ENCODE measurements at places on chromosomes 1 and 21.

GRCh38 chr1:10267319-10267718, 56.9 kb downstream of the KIF1B start:
- no peak for DNase-seq

DNA sequence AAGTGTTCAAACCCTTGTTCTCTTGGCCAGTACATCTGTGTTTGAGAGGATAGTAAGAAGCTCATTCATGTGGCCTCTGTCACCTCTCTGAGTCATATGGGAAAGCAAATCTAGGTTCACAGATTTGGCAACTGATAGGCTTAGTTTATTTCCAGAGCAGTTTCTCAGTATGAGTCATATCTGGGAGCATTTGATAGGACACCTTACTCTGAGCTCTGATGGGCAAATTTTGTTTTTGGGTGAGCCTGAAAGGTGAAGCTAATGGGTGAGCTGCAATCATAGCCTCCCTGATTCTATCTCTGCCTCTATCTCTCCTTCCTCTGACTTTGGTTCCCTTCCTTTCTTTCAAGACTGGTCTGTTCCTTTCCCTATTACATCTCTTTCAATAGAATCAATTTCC, 134.4 kb downstream of the S1PR1 start:
- DNase-seq, result no peak

GRCh38 chr1:228213917-228214808, 6.3 kb downstream of the OBSCN start:
- DNase-seq, result no peak

- no peak for DNase-seq
These were observed 79.2 kb upstream of the RALGPS2 start for GRCh38 chr1:178645808-178646200.

DNA sequence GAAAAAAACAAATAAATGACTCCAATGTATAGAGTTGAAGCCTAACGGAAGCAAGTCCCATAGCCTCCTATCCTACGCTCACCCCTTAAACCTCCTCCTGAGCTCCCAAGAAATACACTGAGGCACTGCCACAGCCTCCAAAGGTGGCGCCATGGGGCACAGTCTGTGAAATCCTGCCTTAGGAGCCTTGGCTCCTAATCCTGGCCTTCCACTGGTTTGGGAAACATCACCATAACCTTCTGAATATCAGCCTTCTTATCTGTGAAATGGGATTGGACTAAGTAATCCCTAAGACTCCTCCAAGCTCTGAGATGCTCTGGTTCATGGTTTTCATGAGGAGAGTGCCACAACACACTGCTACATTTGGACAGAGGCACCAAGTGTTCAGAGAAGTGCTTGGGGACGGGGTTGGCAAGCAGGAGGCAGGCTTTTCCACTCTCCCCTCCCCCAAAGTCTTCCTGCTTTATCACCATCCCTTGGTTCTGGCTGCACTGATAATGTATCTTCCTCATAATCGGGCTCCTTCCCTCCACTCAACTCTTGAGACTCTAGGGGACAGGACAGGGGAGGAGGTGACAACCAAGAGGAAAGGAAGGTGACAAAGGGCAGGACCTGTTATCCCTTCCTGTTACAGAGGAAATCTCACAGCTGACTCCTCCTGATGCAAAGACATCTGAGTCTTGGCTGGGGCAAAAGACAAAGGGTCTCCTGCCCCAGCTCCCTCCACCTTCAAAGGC, 2.7 kb downstream of the SLAMF7 start:
- no peak for DNase-seq

GRCh38 chr21:44601596-44602462, 1.4 kb downstream of the KRTAP10-7 start:
- DNase-seq, result no peak

GRCh38 chr1:234125283-234125682, 220.8 kb downstream of the SLC35F3 start:
- DNase-seq, result no peak

DNA sequence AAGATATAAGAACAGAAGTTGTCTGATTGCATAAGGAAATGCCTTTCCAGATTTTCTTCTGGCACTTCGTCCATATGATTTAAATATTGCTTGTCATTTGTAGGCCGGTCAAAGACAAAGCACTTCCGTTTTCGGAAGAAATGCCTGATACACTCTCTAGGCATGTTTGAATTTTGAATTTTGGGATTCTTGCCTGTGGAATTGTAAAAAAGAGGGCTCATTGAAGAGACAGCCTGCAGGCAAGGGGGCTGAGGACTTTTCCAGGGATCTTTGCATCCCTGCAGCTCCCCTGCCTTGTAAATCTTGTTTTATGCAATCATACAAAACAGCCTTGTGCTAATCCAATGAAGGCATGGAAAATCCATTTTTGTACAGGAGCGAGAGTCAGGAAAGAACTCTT, 7.4 kb downstream of the GBP4 start:
- no peak for DNase-seq

- no peak for DNase-seq
These were observed 22.4 kb downstream of the DEGS1 start for GRCh38 chr1:224205438-224205840.

GRCh38 chr1:29963946-29964345, 727.6 kb downstream of the PTPRU start:
- DNase-seq, result no peak

- DNase-seq, result no peak
These were observed 6.2 kb upstream of the ERO1B start for GRCh38 chr1:236287757-236288619.

DNA sequence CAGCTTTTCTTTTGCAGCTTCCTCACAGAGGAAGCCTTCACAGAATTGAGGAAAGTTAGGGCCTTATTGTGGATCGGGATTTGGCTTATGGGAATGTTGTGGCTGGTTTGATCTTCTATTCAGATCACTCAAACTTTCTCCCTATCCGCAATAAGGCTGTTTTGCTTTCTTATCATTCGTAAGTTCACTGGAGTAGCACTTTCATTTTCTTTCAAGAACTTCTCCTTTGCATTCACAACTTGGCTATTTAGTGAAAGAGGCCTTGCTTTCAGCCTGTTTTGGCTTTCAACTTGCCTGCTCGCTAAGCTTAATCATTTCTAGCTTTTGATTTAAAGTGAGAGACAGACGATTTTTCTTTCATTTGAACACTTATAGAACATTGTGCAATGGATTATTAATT, 181.9 kb upstream of the B3GALT2 start:
- DNase-seq, result no peak

DNA sequence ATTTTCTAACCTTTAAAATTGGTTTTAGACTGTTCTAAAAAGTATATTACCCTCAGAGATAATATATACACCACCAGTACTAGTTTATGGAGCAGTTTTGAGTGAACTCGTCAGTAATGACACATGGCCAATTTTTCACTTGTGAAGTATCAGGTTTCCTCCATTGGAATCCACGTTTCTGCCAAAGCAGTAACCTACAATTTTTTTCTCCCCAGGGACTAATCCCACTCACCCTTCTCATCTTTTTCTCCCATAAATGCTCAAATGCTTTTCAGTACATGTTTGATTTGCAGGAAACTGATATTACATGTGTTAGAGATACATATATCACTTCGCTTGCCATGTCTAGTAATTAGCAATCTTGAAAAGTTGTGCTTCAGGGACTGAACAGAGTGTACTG, 94.1 kb downstream of the COL24A1 start:
- DNase-seq, result no peak

DNA sequence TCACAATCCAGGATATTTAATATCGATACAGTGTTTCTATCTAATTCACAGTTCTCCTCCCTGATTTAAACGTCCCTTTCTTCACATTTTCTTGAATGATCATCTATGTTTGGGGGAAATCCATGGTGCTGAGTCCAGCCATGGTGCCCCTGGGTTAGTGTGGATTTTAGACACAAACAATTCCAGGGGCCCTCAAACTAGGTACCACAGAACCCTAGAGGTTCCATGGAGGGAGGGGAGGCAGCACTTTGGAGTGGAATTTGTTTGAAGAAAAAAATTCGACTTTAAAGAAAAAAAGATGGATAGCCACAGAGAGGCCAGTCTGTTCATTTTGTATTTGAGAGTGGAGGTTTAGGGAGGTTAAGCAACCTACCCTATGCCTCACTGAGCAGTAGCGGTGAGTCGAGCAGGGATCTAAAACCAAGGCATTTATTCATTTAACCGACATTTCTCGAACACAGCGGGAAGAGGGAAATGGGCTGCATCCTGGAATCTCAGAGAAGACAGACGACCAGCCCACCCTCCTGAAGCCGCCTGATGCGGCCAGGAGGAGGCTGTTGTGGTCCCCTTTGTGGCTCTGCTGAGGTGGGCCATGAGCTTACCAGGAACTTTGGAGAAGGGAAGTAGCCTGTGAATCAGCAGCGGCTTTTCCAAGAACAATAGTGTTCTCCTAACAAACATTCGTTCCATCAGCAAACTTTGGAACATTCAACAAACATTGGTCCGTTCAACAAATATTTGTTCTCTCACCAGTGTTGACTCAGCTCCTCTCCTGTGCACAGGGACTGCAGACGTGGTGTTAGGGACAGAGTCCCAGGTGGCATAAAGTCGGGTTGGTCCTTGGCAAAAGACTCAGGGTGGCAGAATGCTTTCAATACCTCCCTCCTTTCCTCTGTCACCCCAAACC, 103.5 kb upstream of the ZBTB40 start:
- no peak for DNase-seq

- no peak for DNase-seq
These were observed 28.4 kb downstream of the TRIM45 start for GRCh38 chr1:117093091-117093534.

- DNase-seq, result no peak
These were observed 647 bp upstream of the SPRR1A start for GRCh38 chr1:152983234-152983633.

- no peak for DNase-seq
These were observed 136.0 kb downstream of the TLR5 start for GRCh38 chr1:223006917-223007648.

GRCh38 chr1:7561331-7561921, 209.7 kb upstream of the VAMP3 start:
- no peak for DNase-seq

- DNase-seq, result no peak
These were observed 28.9 kb downstream of the GALNT2 start for GRCh38 chr1:230095938-230096337.

DNA sequence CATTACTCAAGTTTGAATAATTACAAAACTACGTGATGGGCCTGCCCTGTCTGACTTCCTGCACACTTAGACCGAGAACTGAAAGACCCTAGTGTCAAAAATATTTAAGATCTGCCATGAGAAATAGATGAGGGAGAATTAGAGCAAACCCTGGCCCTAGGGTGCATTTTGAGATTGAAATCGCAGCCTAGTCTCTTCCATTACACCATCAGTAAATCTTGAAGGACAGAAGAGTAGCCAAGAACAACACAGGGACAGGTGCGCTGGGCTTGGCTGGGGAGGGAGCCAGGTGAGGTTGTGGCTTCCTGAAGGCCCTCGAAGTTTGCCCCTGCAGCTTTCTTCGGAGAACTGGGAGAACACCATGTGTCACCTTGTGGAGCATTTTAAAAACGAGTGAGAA, 36.7 kb upstream of the KIF26B start:
- DNase-seq, result no peak

- no peak for DNase-seq
These were observed 21.8 kb downstream of the ATPAF1 start for GRCh38 chr1:46646331-46646730.

- no peak for DNase-seq
These were observed 13.7 kb upstream of the TMEM51 start for GRCh38 chr1:15139654-15140350.

DNA sequence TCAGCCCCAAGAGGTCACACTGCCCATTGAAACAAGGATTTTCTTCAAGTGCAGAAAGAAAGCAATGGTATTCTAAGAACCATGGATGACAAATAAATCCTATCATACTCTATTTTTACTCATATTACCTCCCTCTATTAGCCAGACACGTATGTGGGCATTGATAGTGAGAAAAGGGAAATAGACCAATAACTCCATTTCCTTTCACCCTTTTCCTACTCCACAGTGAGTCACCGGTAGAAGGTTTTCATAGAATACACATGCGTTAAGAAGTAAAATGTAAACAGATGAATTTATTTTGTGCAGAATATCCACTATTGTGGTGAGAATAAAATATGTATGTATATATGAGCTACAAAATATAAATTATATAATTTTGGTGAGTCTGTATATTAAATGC, 568.9 kb upstream of the ADGRL4 start:
- no peak for DNase-seq

- no peak for DNase-seq
These were observed 115.9 kb downstream of the KCND3 start for GRCh38 chr1:111873460-111874030.

GRCh38 chr1:43438953-43439581, 14.7 kb downstream of the HYI start:
- no peak for DNase-seq

- no peak for DNase-seq
These were observed 31.1 kb downstream of the CNST start for GRCh38 chr1:246597340-246597739.

DNA sequence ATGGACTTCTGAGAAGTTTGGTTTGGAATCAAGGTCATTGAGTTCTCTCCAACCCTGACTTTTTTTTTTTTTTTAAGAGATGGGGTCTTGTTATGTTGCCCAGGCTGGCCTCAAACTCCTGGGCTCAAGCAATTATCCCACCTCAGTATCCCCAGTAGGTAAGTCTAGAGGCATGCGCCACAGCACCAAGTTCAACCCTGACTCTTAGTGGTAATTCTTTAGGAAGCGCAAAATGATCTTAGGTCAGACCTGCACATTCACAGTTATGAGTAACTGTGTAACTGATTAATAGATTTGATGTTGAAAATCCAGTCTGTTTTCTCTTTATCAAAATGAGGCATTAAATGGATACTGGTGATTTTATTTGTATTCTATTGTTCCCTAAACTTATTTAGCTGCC, 95.9 kb downstream of the GREM2 start:
- DNase-seq, result no peak

- DNase-seq, result no peak
These were observed 645.0 kb upstream of the PTBP2 start for GRCh38 chr1:96076589-96076988.

DNA sequence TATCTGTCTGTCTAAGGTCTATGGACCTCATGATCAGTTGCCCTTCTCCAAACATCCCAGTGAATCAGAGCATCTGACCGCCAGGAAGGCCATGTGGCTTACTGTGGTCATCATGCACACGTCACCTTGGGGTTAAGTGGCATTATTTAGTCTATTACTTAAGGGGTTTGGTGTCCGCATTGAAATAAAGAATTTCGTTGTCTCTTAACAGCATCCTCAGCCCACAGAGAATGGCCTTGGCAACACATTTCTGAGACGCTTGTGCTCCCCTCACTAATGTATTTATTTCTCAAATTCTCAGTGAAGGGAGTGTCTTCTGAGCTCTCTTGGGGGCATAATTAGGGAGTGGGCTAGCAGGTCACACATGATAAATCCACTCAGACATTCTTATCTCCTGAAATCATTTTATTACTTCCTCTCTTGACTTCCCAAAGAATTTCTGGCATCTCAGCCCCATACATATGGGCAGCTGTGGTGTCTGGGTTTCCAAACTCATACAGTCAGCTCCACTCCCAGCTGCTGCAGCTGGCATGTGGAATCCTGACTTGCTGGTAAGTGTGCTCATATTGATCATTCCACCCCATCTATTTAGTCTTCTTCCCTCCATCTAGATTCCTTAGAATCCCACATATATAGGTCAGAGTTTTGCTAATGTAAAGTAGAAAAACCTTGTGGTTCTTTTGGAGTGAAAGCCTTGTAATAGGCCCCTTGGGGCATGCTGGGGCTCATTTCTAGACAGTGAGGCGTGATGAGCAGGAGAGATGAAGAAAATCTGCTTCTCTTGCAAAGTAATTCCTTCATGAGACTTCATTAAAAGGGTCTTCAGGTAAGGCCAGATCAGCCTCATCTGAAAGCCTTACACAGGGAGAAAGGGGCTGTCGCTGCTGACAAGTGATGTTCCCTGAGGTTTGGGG, 110.5 kb downstream of the HHAT start:
- no peak for DNase-seq

GRCh38 chr21:43778469-43779335, 2.6 kb upstream of the CSTB start:
- no peak for DNase-seq
